ENCODE measurements at places on chromosomes 7 and 10.
A peak's percentile ranks its signal among the peaks of the same experiment; 100 is the strongest.

DNA sequence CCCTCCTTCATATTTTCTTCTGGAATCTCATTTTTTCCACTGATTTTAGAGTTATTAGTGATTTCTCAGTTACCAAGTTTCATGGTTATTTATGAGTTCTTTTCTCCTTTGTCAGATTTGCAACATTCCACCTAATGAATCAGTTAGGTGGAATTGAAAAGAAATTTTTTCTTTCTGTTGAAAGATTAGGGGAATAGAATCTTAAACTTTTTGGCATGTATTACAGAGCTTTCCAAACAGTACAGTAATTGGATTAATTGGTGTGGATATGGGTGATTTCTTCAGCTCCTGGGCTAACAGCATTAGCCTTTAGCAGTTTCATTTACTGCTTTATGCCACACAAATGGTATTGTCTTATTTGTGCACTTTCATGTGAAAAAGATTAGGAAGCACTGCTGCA lies 17.0 kb downstream of the STAM start:
- no peak for DNase-seq

- peak; percentile 67 for DNase-seq
Measured at GRCh38 chr10:490256-490655, 199.2 kb downstream of the DIP2C start.

DNA sequence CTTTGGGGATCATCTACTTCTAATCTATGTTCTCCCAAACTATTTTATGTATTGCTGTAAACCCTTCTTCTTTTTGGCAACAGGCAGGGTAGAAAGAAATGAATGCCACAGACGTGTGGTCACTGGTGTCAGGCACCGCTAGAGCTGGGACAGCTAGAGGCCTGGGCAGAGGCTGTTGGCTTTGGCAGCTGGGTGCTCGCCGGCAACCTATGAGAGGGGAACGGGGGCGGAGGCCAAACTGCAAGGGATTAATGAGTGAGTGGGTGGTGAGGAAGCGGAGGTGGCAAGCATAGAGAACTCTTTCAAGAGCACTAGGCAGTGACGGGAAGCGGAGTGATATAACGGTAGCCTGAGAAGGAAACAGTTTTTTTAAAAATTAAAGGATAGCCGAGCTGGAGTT lies 78.5 kb downstream of the CREB5 start:
- no peak for DNase-seq

DNA sequence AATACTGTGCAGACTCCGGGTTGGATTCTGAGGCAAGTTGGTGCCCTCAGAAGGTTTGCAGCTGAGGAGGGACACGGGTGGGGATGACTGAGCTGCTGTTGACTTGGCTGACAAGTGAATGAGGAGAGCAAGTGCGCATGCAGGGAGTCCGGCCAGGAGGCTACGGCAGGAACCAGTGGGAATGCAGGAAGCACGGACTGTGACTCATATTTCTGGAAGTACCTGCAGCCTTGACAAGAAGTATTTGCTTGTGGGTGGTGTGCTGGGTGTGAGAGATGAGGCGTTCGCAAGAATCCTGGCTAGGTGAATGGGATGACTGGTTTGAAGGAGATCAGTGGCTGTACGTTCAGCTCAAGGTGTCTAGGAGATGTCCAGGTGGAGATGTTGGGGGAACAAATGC lies 30.8 kb upstream of the FXYD4 start:
- no peak for DNase-seq

GRCh38 chr10:111523016-111523415 lies 446.2 kb downstream of the ADRA2A start:
- DNase-seq = no peak

DNA sequence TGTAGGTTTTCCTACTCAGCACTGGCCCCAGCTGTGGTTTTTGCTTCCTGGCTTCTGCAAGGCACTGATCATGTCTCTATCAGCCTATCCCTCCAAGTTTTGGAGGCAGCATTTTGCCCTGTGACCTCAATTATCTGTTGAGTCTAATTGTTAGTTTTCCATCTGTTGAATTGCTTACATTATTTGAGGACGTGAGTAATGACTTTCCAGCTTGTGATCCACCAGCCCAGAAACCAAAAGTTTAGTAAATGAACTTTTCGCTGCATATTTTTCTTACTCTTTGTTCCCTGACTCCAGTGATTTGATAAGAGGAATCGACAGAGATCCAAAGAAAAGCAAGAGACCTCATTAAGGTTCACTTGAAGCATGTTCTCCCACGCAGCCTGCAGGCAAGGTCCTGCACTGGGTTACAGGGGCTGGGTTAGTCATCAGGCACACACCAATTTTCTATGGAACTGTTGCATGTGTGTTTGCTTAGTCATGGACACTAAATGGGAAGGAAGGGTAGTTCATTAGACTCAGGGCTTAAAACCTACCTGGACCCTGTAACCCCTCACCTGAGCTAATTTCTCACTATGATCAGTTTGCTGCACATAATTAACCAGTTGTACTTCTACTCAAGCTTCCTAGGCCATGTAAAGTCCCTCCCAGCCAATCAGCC lies 57.2 kb downstream of the AKR1E2 start:
- DNase-seq = no peak

DNA sequence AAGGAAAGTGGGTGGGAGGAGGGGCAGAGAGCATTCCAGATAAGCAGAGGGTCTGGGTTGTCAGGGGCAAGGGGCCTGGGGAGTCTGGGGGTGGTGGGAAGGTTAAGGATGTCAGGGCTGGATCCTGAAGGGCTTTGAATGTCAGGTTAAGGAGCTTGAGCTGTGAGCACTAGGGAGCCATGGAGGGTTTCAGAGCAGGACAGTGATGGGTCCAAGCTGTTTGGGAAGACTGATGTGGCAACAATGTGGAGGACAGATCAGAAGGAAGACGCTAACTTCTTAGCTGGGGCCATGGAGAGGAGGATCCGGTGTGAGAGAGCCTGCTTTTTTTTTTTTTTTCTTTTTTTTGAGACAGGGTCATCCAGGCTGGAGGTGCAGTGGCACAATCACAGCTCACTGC lies 13.9 kb upstream of the AQP1 start:
- DNase-seq = no peak

- DNase-seq = no peak
Measured at GRCh38 chr10:77833792-77834191, 92.8 kb downstream of the DLG5 start.

- DNase-seq = no peak
Measured at GRCh38 chr10:18240185-18240882, 100.1 kb downstream of the CACNB2 start.

GRCh38 chr7:31003721-31004120 lies 40.0 kb downstream of the GHRHR start:
- no peak for DNase-seq

GRCh38 chr10:121338206-121338980 lies 259.9 kb downstream of the FGFR2 start:
- no peak for DNase-seq

DNA sequence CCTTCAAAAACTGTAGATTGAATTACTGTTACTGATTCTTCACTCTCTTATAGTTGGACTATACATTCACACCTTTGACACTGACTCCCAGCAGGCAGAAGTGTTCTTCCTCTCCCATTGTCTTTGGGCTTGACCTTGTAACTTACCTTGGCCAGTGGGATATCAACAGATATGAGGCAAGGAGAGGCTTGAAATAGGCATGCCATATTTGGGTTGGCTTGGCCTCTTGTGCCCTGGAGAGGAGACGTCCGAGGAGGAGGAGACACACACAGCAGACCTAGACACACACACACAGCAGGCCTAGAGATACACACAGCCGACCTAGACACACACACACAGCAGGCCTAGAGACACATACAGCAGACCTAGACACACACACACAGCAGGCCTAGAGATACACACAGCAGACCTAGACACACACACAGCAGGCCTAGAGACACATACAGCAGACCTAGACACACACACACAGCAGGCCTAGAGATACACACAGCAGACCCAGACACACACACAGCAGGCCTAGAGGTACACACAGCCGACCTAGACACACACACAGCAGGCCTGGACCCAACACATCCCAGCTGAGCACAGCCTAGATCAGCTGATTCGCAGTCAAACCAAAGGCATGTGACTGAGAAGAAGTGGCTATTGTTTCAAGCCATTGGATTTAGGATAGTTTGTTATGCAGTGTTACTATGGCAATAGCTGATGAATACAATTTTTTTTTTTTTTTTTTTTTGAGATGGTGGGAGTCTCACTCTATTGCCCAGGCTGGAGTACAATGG lies 12.5 kb upstream of the GNA12 start:
- no peak for DNase-seq

DNA sequence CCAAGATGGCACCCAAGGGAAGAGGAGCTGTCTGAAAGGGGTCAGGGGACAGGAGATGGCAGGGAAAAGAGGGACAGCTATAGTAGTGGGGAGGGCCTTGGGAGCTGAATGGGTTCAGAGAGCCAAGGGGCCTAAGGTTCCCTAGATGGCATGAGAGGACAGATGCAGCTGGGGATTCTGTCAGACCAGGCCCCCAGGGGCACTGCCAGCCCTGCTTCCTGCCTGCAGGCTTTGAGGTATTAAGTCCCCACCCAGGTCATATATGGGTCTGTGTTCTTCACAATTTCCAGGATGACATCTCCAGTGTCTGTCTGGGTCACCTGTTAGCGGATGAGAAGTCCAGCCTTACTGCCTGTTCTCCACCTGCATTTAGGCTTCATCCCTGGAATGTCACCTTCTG lies 56.7 kb downstream of the NEURL1 start:
- no peak for DNase-seq

DNA sequence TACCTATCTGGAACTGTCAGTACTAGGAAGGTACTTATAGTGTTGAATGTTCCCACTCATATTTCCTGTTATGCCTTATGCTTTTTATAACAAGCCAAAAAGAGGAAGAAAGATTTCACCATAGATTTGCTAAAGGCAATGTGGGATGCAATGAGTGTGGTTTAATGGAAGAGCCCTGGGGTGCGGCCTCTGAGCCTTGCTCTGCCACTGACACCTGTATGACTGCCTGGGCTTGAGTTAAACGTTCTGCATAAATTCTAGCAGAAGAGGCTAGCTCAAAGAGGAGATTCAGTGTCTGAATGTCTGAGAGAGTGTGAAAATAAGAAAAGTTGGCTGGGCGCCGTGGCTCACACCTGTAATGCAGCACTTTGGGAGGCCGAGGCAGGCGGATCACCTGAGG lies 143.8 kb downstream of the TPST1 start:
- DNase-seq = no peak

DNA sequence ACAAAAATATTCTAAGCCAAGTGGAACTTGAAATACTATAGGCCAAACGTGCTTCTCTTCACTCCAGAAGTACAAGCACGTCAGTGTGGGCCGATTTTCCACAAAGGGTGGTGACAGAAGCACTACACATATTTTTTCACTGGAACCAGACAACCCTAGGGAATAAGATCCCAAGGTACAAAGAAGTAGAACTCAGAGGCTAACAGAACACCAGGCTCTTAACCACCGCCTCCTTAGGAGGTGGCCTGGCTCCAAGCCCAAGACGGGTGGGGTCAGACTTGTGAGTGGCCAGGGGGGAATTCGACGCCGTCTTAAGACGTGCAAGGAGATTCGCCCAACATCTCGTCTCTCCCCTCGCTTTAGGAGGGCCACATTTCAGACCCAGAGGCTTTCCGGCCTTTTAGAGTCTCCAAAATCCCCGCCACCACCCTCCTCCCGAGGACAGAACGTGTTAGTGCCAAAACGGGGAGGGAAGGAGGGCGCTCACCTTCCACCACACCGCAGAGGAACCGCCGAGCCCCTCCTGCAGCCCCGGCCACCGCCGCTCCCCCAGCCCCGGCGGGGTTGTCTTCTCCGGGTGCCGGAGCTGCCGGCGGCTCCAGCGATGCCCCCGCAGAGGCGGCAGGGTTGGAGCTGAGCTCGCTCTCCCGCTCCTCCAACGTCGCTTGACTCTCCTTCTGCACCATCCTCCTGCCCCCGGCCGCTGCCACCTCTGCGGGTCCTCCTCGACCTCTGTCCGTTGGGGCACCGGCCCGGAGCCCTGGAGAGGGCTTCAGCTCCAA lies 716 bp downstream of the OGA start:
- DNase-seq = peak; percentile 91

DNA sequence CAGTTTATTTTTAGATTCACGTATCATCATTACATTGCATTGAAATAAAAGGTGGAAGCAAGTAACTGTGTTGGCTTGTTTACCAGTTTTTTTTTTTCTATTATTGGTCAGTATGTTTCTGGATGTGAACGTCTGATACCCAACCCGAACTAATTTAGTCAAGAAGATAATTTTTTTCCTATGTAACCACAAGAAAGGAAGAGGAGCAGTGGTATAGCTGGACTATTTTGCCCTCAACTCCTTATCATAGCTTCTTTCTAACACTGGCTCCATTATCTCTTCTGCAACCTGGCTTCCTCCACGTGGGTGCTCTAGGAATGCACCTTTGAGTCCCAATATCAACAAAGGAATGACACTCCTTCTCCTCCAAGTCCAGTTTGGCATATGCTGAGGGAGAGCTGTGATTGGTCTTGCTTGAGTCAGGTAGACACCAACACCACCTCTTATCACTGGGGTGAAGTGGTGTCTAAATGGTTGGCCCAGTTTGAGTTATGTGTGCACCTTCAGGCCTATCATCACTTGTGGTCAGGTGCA lies 29.4 kb downstream of the OR9A2 start:
- DNase-seq = no peak

- DNase-seq = no peak
Measured at GRCh38 chr10:119302591-119303253, 95.4 kb downstream of the GRK5 start.

GRCh38 chr7:149751043-149751775 lies 22.2 kb downstream of the ZNF467 start:
- DNase-seq = no peak

DNA sequence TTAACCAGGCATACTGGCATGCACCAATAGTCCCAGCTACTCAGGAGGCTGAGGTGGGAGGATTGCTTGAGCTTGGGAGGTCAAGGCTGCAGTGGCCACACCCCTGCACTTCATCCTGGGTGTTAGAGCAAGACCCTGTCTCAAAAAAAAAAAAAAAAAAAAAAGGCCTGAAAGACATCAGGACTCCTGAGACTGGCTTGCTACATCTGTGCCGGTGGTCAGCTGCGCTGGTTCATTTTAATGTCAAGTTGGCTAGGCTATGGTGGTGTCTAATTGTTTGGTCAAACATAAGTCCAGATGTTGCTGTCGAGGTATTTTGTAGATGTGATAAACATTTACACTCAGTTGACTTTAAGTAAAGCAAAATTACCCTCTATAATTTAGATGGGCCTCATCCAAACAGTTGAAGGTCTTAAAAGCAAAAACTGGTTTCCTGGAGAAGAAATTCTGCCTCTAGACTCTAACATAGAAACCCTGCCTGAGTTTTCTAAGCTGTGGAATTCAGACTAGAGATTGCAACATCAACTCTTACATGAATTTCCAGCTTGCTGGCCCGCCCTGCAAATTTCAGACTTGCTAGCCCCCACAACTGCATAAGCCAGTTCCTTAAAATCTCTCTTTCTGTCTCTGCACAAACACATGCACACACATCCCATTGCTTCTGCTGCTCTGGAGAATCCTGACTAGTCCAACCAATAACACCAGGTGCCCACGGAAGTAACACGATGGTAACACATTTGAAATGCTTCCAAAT lies 18.2 kb downstream of the MYOF start:
- DNase-seq = no peak

- no peak for DNase-seq
Measured at GRCh38 chr10:112507046-112507445, 60.0 kb downstream of the VTI1A start.

GRCh38 chr7:81433692-81434331 lies 336.0 kb downstream of the HGF start:
- DNase-seq = no peak

- DNase-seq = no peak
Measured at GRCh38 chr10:43002596-43002995, 74.3 kb upstream of the RET start.

- no peak for DNase-seq
Measured at GRCh38 chr7:131522325-131522930, 34.0 kb downstream of the PODXL start.

Data from right hindlimb (tissue), 1 donor.